ENCODE measurements at places on chromosomes 5 and 9.

DNA sequence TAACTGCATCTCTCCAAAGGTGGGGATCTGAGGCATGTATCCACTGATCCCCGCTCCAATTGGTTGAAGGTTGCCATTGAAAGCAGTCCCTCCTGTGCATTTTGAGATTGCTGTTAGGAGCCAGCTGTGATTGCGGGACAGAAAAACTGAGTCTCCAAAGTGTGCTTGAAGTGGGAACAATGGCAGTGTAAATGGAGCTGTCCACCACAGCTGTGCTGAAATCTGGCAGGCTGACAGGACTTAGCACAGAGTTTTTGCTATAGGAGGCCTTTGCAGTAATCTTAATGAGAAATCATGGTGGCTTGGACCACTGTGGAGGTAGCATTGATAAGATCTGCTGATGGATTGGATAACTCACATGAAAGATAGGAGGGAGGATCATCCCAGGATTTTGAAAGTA, 3.3 kb downstream of the RNF20 start:
- DNase-seq, result no peak

- no peak for DNase-seq
Observed at GRCh38 chr9:111349766-111350165, 19.7 kb upstream of the OR2K2 start.

GRCh38 chr9:77896938-77897667, 134.5 kb downstream of the GNAQ start:
- DNase-seq, result no peak

GRCh38 chr5:88377705-88378656, 109.3 kb upstream of the TMEM161B start:
- no peak for DNase-seq

DNA sequence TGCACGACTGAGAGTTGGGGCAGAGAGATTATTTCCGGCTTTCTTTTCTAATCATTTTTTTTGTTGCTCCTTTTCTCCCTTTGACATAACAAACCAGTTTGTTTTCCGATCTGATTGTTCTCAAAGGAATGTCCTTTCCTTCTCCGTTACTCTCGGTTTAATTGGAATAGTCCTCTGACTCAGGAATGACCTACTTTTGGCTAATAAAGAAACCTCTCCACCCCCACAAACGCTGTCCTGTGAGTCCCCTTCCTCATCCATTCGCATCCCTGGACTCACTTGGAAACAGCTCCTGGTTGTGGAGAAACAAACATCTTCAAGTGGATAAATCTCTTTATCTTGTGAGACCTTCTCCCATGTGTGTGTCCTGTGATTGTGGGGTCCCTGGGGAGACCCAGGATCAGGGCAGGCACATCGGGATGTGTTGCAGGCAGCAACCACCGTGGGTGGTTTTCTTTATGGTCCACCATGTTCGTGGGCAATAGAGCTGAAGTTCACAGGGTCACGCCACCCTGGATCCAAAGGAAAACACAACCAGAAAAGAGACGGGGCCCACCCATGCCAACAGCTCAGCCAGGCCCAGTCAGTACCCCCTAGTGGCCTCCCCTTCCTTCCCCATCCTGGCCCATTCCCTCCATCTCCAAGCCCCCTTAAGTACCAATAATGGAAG, 45.2 kb upstream of the NEK6 start:
- no peak for DNase-seq

- DNase-seq, result no peak
Observed at GRCh38 chr5:168793841-168794837, 215.0 kb upstream of the PANK3 start.

DNA sequence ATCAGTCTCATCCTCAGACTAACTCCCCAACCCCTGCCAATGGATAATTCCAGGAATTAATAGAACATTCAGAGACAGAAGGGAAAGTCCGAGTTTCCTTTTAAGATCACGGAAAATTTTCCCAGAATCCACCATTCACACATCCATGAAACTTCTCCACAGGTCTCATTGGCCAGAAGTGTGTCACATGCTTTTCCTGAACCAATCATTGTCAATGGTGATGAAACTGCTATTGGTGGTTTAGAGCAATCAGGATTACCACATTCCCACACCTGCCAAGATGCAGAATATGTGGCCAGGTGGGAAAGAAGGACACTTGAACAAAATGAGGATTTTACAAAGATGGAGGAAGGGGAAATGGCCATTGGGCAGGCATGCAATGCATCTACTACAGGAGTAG, 29.3 kb upstream of the SNX2 start:
- no peak for DNase-seq

DNA sequence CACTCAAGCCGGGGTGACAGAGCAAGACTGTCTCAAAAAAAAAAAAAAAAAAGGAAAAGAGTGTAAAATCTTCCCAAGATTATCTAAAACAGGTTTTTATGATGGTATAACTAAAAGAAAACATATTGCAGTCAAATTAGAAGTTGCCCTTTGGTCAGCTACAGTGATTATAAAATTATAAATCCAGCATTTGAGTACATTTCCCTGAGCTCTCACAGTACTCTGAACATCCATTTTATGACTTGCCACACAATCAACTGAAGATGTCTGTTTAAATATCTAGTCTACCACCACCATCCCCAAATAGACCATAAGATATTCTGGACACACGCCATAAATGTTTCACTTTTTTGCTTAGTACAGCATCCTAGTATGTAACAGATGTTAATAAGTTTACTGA, 77.0 kb downstream of the CSF2 start:
- DNase-seq, result no peak
